ENCODE measurements at places on chromosomes 4 and X.

GRCh38 chrX:80648023-80648422 is 161.7 kb downstream of the BRWD3 start:
- peak; percentile 4 for DNase-seq

GRCh38 chrX:51899741-51900140 is 6.3 kb downstream of the MAGED1 start:
- DNase-seq, result no peak

- DNase-seq, result peak; percentile 10
Observed at GRCh38 chr4:48943387-48943786, 36.8 kb upstream of the OCIAD2 start.

DNA sequence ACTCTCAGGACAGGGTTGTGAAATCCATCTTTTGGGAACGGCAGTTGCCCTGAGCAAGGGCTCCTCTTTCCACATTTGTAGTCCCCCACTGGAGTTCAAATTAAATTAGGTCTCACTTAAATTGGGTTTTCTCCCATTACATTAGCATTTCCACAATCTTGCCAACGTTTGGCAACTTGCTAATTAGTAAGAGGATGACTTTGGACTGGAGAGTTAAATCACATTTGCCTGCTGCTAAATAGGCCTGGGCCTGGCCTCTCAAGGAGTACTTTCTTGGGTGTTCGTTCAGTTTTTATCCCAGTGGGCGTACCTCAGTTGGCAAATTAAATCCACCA is 33.8 kb downstream of the TNIP3 start:
- DNase-seq, result no peak

- DNase-seq, result peak; percentile 61
Observed at GRCh38 chr4:73593631-73594241, 26.5 kb downstream of the RASSF6 start.

- DNase-seq, result no peak
Observed at GRCh38 chrX:136291824-136292223, 8.9 kb upstream of the ADGRG4 start.

DNA sequence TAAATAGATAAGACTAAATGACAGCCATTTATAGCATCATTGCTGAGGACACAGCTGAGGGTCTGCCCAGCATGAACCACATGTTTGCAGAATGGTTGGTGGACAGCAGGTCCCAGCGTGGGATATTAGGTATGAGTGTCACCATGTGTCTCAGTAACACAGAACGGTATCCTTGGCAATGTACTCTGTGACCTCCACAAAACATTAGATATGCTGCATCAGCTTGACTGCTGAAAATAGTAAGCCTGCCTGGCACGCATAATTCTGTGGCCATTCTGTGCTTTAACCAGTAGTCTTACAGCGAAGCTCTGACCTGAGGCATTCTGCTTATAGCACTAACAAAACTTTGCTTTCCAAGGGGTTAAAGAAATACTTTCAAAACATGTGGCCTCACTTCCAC is 32.0 kb downstream of the LIMCH1 start:
- DNase-seq, result no peak

GRCh38 chr4:166091146-166091545 is 218.1 kb downstream of the TLL1 start:
- no peak for DNase-seq

DNA sequence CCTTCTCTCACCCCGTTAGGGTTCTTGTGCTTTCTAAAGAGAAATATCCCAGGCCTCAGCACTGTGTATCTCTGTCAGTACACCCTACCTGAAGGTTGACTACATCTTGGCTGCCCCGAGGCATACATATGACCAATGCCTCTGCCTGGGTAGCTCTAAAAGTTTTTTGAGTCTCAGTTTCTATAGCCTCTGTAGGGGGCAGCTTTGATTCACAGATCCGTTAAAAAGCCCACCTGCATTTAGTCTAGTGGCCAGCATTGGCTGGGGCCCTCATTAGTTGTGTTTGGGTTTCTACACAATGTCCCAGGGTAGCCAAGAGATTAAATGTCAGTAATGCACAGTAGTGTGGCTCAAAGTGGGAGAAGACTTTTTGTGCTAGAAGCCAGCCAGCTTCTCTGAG is 151.1 kb downstream of the CFAP299 start:
- no peak for DNase-seq

GRCh38 chr4:112322866-112323265 is 25.7 kb downstream of the ALPK1 start:
- no peak for DNase-seq

DNA sequence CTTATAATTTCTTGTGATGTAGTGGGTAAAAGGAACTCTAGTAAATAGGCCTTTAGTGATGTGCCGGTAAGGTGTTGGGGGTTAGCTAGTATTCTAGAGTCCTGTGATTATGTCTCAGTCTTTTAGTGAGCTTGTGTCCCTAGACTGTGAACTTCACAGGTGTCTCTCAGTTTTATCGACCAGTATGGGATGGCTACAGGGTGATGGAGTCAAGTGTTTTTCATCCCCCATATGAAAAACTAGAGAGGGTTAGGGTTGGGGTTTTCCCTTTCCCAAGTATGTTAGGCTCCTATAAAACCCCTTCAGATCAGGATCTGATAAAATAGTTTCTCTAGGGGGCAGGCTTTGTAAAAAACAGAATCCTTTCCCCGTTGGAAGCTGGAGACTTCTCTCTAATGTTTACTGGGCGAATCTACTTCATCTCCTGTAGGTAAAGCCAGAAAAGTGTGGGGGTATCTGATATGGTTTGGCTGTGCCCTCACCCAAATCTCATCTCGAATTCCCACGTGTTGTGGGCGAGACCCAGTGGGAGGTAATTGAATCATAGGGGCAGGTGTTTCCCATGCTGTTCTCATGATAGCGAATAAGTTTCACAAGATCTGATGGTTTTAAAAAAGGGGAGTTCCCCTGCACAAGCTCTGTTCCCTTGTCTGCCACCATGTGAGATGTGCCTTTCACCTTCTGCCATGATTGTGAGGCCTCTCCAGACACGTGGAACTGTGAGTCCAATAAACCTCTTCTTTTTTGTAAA is 120.8 kb downstream of the DTHD1 start:
- no peak for DNase-seq

DNA sequence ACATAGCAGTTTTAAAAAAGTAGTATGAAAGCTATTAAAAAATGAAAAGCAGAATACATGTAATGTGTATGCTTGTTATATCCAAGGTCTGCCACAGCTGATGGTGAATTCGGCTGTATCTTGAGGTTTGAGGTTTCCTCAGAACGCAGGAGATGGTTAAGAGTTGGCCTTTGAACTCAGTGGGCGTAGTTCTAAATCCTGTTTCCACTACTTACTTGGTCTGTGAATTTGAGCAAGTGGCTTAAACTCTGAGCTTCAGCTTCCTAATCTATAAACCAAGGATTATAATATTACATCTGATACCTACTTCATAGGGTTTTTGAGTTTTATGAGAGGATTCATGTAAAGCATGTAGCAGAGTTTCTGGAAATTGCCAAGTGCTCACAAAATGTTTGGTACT is 125.2 kb downstream of the STIM2 start:
- no peak for DNase-seq

- DNase-seq, result no peak
Observed at GRCh38 chr4:183885205-183885720, 19.8 kb upstream of the STOX2 start.

- no peak for DNase-seq
Observed at GRCh38 chrX:27735914-27736313, 71.9 kb upstream of the MAGEB10 start.

DNA sequence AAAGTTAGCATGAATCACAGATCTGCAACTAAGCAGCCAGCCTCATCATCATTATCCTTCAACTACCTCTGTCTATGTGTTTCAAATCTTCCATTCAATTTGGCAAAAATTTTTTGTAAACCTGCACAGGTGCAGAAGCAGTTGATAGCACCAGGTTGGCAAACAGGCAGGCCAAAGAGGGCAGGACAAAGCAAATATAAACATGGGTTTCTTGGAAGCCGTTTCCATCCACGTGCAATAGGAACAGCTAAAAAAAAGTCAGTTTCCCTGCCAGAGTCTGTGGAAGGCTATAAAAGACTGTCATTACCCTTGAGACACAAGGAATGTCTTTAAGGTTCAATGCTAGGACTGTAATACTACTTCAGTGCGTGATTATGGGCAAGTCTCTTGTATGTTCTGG is 253.2 kb downstream of the PDHA2 start:
- no peak for DNase-seq

DNA sequence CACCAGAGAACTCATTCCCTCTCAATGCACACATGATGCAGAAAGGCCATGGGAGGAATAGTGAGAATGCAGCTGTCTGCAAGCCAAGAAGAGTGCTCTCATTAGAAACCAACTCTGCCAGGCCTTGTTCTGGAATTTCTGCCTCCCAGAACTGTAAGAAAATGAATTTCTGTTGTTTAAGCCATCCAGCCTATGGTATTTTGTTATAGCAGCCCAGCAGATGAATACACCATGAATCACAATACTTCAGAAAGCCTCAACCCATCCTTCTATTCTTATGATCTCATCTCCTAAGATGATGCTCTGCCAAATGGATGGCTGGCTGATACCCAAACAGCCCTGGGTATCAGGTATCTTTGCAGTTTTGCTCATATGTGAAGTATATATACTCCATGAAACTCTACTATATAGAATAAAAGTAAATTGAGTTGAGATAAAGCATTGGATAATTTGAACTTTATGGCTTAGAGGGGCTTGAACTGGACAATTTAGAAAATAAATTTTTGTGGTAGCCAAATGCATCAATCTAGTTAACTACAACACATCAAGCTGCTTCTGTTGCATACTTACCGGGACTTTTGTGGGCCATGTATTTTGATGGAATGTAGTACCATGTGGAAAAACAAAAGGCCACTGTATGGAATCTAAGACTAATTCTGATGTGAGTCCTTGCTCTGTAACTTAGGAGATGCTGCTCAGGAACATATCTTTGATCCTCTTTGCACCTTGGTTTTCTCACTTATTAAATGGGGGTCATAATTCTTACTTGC is 245.9 kb downstream of the HS3ST1 start:
- no peak for DNase-seq

DNA sequence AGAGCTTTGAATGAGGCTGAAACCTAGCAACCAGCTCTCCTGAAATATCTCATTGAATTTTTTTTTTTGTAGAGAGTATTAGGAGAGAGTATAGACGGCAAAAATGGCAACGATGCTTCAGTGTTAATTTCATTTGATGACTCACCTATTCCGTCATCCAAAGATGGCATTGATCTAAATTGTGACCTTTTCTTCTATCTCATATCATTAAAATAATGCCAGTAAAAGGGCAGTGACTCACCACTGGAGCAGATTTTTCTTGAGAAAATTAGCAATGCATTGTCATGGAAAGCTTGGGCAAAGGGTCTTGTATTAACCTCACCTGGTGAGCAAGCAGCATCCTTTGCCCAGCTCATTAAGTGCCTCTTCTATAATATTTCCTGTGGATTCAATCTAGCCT is 19.6 kb downstream of the VMA21 start:
- DNase-seq, result no peak

DNA sequence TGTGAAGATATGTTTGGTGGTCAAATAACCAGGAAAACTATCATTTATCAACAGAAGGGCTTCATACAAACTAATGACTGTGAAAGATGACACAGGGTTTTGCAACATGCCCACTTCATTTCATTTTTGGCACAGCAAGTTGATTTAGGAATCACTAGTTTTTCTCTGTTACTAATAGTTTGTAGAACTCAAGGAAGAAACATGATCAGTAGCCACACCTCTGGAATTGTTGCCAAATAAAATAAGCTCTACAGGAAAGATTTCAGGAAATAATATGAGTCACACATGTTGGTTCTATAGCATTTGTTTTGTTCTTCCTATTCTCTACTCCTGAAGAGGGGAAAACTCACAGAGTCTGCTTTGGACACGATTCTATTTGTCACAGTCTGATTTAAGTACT is 255.4 kb downstream of the TLL1 start:
- peak; percentile 90 for DNase-seq

GRCh38 chr4:126223784-126224407 is 909.1 kb downstream of the FAT4 start:
- DNase-seq, result peak; percentile 17

- no peak for DNase-seq
Observed at GRCh38 chr4:57156242-57156990, 46.2 kb upstream of the IGFBP7 start.

DNA sequence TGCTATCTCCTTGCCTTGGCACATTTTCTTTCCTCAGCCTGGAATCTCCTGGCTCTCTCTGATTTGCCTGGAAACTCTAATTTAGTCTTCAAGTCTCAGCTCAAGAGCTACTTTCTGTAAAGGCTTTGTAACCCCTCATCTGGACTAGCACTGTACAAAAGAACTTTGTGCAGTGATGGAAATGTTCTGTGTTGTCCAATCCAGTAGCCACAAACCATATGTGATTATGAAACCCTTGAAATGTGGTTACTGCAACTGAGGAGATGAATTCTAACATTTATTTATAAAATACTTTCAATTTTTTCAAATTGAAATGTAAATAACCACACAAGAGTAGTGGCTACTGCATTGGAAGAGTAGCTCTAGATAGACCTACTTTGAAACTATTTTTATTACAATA is 66.6 kb upstream of the HS3ST1 start:
- no peak for DNase-seq

DNA sequence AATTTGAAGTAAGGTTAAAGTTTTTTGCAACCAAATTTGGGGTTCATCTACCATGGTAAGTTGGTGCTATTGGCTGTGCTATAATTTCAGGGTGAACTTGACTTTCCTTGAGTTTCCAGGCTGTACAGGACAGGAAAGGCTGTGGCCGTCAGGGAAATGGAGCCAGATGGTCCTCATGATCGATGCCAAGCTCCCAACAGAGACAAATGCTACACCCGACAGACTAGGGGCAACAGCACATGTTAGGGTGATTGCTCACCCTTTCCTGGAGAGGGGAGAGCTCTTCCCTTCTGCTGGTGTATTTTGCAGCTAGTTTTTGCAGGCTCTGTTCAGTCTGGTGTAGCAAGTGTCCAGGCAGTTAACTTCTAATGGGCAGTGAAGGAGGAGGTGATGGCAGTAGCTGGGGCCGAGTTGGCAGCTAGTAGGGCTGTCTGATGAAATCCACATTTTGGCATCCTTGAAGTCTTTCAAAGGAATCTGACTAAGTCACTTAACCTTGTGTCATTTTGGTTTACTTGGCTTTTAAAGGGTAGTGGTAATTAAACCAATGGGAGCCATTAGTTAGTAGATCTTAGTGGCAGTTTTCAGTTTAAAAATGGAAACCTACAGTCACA is 47.8 kb downstream of the GAB1 start:
- DNase-seq, result peak; percentile 84

DNA sequence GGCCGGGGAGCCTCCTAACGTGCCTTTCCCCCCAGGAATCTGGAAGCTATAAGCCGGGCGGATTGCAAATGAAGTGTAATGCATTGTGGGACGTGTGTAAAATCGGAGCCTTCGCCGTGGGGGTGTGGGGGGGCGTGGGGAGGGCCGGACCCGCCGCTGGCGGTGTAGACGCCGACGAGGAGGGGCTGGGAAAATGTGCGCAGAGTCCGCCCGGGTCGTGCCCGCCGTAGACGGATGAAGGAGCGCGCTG is 1.3 kb downstream of the STOX2 start:
- DNase-seq, result no peak

- DNase-seq, result peak; percentile 11
Observed at GRCh38 chr4:84917086-84917821, 49.2 kb downstream of the WDFY3 start.

DNA sequence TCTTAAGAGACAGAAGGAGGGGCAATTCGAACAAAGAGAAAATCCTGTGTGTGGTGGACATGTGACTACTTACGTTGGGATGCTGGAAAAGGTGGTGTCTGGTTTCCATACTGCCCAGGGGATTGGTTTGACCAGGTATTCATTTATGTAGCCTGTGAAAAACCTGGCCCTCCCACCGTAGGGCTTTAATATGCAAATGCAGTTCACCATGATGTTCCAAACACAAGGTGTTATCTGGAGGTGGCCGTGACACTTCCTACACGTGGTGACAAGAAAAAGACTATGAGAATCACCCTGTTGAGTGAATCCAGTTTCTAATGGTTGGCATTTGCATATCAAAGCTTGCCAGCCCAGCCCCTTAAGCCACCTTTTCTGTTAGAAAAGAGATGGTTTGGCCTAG is 27.9 kb downstream of the UGT2B4 start:
- no peak for DNase-seq
